ENCODE measurements at places on chromosomes 2 and 18.

DNA sequence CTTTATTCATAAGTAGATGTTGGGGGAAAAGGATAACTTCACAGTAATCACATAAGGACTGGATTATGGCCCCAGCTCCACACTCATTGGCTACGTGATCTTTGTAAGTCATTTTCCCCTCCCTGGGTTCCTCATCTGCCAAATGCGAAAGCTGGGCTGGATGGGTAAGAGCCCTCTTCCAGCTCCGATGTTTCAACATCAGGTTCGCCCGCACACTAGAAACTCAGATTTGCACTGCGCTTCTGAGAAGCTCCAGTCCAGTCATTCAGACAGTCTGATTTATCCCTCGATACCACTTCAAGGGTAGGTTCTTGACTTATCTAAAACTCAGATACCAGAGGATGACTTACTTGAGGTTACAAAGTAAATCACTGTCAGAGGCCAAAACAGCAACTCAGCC lies 31.0 kb upstream of the RMDN2 start:
- no peak for DNase-seq

DNA sequence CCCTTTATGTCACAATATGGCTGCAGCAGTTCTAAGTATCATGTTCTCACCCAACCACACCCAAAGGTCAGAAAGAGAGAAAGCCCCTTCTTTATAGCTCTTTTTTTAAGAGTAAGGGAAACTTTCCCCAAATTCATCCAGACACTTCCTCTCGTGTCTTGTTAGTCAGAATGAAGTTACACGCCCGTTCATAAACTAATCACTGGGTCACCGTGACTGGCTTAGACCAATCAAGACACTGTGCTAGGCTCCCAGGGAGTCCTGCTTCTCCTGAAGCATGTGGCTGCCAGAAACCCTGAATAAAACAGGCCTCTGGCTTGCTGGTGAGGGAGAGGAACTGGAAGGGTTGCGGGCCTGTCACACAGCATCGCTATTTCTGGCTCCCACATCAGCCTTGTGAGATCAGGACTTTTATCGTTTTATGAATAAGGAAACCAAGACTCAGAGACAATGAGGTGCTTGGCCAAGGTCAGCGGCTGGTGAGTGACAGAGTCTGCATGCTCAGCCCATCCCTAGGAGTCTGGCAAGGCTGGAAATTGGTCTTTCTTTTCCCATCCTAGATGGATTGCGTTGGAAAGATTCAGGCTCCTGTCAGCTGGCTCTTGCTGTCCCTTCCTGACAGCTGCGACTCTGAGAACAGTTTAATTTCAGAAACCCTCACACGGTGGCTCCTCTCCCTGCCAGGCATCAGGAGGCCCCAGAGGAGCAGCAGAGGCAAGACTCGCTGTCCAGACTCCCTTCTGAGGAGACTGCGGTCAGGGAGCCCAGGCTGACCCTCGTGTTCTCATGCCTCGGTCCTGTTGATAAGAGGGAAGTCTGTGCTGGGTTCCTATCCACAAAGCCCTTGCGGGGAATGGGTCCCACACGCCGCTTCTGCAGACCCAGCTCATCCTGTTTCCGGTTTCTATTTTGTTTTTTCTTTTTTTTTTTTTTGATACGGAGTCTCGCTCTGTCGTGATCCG lies 104.5 kb upstream of the TAF1B start:
- no peak for DNase-seq

DNA sequence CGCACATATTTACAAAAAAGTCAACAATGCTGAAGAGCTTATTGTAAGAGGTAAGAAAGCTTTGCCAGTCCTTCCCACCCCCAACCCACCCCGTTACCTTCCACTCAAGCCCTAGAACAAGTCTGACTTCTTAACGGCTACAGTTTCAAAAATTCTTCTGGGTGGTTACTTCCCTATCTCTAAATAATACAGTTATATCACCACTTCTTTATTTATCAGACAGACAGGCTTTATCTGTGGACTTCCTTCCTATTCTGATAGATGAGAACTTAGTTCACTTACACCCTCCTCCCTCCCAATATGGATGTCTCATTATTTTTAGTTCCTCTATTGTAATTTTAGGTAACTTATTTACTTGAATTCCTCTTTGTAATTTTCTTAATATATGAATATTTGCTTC lies 26.7 kb upstream of the ACTR3 start:
- DNase-seq: peak; percentile 86

DNA sequence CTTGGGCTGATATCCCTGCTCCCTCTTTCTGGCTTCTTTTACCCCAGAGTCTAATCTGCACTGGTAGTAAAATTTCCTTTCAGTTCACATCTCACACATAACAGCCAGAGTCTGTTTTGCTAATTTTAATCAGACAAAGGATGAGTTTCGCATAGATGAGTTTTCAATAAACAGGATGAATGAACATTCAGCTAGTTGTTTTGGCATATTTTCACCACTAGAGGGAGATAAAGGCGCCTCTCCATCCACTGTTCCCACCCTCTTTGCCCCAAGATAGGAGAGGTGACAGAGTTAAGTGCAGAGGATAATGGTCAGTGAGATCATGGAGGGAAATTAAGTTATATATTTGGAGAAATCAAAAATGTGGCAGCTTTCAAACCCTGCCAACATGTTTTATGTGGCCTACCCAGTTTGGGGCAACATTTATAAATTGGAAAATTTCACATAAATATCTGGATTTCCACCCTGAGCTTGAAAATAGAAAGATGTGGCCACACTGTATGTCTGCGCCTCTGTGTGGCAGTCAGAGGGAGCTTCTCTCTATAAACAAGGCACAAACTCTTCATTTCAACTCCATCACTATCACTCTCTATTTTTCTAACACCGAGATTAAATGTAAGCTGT lies 48.5 kb upstream of the DTNA start:
- DNase-seq: peak; percentile 57

GRCh38 chr18:45540125-45540524 lies 75.2 kb upstream of the SLC14A2 start:
- DNase-seq: no peak

- DNase-seq: no peak
These were observed 13.0 kb downstream of the TOGARAM2 start for GRCh38 chr2:28994074-28994473.

GRCh38 chr18:73766910-73767515 lies 380.6 kb downstream of the FBXO15 start:
- DNase-seq: peak; percentile 97

GRCh38 chr2:195998070-195998469 lies 70.6 kb downstream of the DNAH7 start:
- DNase-seq: no peak

DNA sequence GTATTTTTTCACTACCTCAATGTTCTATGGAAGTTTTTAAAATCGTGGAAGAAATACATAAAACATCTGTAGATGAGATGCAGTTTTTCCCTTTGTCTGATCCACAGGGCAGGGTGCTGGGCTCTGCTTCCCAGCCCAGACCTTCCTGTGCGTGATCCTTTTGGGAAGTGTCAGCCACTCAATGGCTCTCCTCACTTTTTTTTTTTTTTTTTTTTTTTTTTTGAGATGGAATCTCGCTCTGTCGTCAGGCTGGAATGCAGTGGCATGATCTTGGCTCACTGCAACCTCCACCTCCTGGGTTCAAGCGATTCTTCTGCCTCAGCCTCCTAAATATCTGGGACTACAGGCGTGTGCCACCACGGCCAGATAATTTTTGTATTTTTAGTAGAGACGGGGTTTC lies 32.8 kb downstream of the SOWAHC start:
- no peak for DNase-seq

- no peak for DNase-seq
These were observed 11.6 kb downstream of the TTR start for GRCh38 chr18:31603315-31603714.

GRCh38 chr2:194087089-194087958 lies 1569.7 kb upstream of the SLC39A10 start:
- no peak for DNase-seq

DNA sequence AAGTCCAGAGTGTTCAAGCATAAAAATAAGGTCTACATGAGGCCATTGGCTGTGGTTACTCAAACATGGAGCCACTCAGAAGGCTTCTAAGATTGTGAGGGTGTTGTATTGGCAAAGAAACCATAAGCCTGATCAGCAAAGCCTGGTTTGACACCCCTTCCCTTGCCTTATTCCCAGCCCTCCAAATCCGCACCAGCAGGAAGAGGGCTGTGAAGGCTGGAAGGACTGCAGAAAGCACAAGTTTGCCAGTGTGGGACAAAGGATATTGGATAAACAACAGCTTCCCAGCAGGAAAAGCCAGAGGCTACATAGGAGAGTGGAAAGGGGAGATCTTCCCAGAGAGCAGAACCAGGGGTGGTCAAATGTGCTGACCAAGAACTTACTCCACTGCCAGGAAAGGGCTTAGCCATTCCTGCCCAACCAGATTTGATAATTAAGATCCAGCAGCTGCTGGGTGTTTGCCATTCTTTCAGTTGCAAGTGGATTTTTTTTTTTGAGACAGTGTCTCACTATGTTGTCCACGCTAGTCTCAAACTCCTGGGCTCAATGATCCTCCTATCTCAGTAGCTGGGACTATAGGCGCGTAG lies 1.5 kb upstream of the PRKAG3 start:
- no peak for DNase-seq

- DNase-seq: no peak
These were observed 72.4 kb downstream of the ID2 start for GRCh38 chr2:8754106-8754776.

- no peak for DNase-seq
These were observed 158.1 kb downstream of the TTC32 start for GRCh38 chr2:19743641-19744040.

- peak; percentile 1 for DNase-seq
These were observed 43.9 kb downstream of the MARCHF4 start for GRCh38 chr2:216328347-216328746.

DNA sequence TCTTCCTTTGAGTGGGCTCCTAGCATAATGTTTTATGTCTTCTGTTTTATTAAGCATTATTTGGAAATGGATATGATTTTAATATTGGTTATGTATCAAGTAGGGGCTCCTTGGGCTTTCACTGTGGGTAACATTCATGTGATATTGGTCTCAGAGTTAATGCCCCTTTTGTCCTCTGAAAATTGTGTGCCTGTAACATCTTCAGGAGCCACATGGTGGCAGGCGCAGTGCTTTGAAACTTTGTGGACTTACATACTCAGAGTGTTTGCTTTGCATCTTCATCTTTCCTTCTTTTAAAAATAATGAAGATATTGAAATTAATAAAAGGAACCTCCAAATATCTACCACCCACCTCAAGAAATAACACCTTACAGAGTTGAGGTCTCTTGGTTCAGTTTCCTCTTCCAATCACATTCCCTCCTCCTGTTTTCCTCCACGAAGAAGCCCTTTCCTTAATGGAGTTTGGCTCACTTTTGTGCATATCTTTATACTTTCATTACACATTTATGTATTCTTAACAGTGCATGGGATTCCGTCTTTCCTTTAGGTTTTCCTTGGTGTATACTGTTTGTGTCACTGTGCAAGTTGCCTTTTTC lies 73.5 kb downstream of the LIMS1 start:
- peak; percentile 84 for DNase-seq

DNA sequence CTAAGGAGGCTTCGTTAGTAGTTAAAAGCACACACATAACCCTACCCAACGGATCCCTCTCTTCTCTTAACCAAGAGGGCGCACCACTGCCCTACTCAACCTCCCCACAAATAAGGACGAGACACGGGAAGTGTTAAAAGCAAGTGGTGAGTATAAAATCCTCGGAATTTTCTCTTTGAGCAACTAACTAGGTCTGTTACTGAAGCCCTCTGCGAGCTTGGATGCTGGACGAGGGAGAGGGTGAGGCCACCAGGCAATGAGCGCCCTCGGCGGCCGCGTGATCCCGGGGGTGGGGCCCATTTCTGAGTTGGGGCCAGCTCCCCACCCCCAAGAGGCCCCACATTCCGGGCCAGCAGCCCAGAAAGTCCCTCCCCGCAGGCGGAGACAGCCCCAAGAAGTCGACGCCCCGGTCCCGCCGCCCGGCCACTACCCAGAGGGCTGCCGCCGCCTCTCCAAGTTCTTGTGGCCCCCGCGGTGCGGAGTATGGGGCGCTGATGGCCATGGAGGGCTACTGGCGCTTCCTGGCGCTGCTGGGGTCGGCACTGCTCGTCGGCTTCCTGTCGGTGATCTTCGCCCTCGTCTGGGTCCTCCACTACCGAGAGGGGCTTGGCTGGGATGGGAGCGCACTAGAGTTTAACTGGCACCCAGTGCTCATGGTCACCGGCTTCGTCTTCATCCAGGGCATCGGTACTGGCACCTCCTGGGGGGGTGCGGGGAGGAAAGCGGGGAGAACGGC lies at the start of gene CYBRD1:
TSS of gene CYBRD1 (plus strand) at position 423 of the 736 bp plus-strand sequence. CDS start at position 495, 72 bp downstream.
- DNase-seq: peak; percentile 94

DNA sequence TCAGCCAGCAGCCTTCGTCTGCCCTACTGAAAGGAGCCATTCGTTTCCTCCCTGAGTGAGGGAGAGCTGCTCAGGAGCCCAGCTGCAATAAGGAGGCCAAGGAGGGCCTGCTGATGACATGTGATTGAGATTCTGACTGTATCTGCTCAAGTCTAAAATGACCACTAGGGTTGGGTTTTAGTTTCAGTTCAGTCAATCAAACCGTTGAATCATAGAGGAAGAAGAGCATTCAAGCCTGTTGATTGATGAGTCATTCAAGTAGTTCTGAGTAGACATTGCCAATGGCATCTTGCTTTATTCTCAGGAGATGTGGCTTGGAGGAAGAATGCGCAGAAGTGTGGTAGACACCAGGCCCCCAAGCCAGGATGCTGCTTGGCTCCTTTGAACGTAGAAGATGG lies 19.9 kb upstream of the BCL2L11 start:
- peak; percentile 12 for DNase-seq

DNA sequence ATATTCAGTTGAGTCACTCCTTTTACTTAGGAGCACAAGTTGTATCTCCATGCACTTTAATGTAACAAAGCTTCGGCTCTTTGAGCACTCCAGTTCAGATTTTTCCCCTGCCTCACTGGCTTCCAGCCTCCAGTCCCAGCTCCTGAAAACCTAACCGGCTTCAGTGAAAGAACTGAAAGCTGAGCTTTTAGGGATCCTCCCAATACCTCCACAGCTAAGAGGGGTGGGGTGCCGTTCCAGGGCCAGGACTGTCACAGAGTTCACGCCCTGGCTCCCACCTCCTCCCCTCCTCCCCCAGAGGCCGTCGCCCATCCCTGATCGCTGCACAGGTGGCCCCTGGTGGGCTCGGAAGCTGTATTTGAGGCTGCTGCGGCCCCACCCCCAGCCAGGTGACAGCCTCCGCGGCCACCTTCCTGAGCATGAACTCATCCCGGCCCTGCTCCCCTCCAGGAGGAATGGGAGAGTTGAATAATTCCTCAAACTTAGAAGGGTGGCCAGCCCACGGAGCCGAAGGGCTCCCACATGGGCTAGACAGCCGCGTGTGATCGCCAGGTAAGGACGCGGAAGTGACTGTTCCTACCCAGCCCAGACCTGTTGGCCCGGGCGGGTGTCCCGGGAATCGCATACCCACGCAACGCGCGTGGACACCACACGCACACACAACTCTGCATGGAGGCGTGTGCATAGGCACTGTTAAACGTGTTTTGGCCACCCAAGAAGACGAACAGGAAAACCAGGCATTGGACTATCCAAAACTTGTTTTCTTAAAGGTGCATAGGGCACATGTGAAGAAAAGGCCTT lies 1.8 kb downstream of the MYO5B start:
- DNase-seq: no peak

All from Kasumi-1 (cell line).